ENCODE measurements at places on chromosomes 2 and 18.

GRCh38 chr2:108417254-108417653, 31.8 kb upstream of the GCC2 start:
- DNase-seq: no peak

DNA sequence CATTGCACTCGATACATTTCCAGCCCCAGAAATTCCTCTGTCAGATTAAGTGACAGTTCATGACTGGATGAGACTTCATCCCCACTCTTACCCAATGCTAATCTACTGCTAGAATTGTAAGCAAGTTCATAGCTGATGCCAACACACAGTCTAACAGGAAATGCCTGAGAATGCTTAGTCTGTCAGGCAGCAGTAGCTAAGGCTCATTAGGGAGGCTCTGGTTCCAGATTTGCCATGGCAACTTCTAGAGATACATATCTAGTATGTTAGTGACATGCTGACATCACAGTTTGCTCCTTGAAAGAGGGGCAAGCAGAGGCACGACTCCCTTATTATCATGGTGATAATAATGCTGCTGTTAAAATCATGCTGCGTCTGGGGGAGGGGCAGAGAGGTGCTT, 198.4 kb downstream of the RBM43 start:
- DNase-seq: no peak

- DNase-seq: no peak
Observed at GRCh38 chr2:183079139-183079775, 710 bp downstream of the DUSP19 start.

DNA sequence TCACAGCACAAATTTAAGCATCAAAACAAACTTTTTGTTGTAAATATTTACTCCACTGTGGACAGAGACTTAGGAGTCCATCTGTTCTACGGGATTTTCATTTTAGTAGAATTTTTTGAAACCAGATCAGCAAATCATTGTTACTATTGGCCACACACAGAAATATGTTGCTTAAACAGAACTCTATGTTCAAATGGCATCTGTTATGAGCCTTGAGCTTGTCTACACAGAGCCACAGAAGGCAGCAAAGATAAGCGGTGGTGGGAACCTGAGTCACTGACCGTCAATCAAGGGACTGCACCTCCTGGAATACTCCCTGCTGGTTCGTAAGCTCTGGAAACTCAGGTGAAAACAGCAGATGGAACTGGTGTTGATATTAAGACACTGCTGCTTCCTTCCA, 156.8 kb downstream of the TMEM200C start:
- DNase-seq: no peak

DNA sequence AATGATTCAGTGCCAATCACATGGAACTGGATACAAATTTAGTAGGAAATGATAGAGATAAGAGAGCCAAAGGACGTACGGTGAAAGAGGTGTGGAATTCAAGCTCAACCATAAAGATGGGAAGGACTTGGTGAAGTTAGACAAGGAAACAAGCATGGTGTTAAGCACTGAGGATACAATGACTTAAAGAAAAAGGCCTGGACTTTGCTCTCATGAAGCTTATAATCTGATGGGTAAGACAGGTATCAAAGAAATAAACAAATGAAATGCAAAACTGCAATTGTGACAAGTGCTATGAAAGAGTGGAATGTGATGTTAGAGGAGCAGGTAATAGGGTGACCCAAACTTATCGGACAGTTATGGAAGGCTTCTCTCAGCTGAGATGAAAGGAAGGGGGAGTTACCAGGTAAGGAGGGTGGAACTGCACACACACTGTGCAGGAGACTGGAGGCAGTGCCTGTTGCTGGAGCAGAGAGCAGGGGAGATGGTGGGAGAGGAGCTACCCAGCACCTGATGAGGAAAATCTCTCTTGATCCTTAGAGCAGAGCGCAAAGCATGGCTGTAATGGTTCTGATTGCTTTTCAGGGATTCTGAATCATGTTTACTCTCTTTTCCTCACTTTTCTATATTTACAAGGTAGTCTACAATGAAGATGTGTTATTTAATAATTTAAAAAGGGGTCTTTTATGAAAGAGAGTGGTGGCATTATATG, 107.6 kb upstream of the BZW1 start:
- DNase-seq: no peak

GRCh38 chr2:8248623-8248957, 433.3 kb upstream of the ID2 start:
- DNase-seq: no peak

DNA sequence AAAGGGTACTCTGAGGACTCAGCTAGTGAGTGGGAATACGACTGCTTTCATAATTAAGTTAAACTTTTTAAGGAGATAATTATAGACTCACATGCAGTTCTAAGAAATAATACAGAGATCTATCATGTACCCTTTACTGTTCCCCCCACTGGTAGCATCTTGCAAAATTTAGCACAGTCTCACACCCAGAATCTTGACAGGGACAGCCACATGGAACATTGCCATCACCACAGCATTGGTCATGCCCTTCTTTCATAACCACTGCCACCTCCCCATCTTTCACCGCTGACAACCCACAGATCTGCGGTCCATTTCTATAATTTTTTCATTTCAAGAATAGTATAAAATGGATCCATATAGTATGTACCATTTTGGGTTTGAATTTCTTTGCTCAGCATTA, 37.8 kb downstream of the ARHGEF4 start:
- DNase-seq: no peak

- DNase-seq: no peak
Observed at GRCh38 chr2:68284896-68285295, 32.6 kb upstream of the PPP3R1 start.

DNA sequence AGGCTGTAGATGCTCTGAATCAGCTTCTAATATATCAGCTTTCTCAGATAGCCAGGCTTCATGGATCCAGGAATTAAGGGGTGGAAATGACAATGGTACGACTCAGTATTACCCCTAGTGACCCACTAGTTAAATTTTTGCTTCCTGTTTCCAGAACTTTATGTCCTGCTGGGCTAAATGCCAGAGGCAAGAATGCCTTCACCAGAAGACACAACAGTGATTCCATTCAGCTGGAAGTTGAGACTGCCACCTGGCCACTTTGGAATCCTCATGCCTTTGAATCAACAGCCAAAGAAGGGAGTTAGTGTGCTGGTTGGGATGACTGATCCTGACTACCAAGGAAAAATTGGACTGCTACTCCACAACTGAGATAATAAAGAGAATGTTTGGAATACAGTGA, 239.1 kb downstream of the ASXL3 start:
- no peak for DNase-seq

DNA sequence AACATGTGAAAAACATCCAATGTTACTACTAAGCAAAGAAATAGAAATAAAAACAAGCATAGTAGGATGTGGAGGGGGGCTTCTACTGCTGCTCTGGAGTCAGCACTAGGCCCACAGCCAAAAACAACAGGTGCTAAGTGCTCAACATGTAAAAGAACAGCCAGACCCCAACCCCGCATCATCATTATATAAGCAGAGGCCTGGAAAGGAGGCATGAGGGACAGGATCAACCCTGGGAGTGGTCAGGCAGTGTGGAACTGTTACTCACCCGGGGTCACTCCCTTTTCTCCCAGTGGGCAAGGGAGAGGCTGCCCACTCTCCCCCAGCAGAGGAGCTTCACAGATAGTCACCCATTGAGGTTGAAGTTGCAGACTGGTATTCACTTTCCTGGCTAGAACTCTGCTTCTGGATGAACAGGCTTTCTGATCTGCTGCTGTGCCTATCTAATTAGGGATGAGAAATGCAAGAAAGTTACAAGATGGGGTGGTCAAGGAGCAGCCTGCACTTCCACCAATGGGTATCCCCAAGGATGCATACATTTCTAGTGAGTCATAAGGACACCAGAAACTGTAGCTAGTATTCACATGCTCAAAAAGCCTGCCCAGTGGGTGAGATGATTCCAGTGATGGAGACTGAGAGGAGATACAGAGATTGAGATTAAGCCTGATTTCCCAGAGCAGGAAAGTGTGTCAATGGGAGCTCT, 480.1 kb upstream of the TCF4 start:
- DNase-seq: no peak

DNA sequence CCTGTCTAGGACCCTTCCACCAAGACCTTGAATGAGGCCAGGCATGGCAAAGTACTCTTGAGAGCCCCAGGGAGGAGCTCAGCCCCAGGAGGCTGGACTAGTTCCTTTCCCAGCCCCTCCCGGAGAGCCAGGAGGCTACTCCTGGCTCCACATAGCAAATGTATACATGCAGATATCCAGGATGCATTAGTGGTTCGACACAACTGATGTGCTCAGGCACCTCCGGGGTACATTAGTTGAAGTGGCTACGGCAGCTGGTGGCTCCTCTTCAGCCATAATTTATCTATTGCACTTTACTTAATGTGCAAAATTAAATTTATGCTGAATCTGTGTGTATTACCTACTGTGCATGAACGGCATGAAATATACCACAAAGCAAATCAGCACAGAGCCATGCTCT, 182.8 kb upstream of the MEIS1 start:
- DNase-seq: no peak

DNA sequence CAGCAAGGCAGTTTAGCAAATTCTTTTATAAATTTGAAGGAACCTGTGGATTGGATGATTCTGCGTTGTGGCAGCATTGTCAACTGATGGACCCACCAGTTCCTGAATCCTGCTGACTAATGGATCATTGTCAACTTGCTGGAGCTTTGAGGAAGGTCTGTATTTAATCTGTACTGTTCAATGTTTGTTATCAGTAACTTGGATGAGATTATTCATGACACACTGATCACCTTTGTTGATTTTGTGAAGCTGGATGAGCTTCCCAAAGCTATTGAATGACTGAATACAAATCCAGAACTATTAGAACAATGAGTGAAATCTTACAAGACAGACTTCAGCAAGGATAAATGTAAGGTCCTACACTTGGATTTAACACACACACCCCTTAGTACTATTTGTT, 101.3 kb downstream of the AQP4 start:
- no peak for DNase-seq

DNA sequence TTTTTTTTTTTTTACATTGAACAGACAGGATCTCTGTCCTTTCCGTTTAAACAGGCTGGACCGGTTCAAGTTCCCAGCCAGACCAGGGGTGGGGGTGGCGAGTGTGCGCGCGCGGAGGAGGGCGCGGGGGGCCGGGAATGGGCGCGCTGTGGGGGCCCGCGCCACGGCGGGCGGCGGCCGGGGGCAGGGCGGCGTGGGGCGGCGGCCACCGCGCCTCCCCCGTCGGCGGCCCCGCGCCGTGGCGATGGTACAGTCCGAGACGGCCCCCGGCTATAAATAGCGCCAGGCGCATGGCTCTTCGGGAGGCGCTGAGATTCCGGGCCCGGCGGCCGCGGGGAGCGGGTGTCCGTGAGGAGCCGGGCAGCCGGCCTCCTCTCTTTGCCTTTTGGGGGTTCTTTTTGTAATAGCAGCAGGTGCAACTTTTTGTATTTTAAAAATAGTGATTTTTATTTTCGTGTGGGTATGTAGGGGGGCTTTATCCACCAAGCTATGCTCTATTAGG, 430 bp upstream of the CELF4 start:
- no peak for DNase-seq

GRCh38 chr2:176079831-176080539, 3.8 kb downstream of the EVX2 start:
- no peak for DNase-seq

DNA sequence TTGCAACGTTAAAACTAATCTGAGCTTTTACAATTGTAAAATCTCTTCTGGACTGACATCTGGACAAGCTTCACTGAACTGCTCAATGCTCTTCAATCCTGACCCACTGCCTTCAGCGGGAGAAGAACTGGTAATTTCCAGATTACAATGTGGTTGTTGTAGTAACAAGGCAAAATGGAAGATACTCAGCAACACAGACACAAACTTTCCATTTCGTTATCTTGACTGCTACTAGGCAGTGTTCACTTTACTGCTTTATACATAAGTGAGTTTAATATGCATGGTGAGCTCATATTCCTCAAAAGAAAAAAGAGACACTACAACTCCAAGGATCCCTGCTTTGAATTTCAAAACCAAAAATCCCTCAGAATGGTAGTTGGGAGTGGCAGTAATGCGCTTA, 51.9 kb downstream of the GRB14 start:
- DNase-seq: no peak

- DNase-seq: no peak
Observed at GRCh38 chr2:29723255-29724001, 198.0 kb downstream of the ALK start.

- DNase-seq: no peak
Observed at GRCh38 chr2:69774984-69775982, 33.3 kb downstream of the ANXA4 start.

DNA sequence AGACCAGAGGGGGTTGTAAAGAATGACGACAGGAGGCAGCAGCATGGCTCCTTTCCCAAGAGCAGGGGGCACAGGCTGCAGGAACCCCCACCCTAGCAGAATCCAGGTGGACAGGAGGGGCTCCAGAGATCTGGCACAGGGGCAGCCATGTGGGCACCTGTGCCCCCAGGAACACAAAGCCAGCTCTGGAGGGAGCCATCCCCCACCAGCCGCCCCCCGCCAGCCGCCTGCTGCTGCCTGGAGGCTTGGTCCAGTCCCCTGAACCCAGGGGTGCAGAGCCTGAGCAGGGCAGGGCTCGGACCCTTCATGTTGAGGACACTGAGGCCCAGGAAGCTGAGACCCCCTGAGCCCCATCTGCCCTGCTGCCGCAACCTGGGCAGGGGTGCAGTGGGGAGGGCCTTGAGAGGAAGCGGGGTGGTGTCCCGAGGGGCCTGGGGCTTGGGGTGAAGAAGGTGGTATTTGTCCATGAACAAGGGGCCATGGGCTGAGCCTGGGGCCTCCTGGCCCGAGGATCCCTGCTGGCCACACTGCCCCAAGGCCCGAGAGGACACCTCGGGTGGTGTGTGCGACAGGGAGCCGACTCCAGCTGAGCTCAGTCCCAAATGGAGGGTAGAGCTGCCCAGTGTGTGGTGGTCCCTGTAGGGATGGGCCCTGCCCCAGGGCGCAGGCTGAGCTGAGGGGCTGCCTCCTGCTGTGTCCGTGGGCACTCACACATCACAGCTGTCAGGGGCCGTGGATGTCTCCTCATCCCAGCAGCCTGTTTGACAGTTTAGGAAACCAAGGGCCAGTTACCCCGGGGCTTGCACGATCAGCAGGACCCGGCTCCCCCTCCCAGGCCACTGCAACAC, 39.8 kb upstream of the SNED1 start:
- DNase-seq: no peak

DNA sequence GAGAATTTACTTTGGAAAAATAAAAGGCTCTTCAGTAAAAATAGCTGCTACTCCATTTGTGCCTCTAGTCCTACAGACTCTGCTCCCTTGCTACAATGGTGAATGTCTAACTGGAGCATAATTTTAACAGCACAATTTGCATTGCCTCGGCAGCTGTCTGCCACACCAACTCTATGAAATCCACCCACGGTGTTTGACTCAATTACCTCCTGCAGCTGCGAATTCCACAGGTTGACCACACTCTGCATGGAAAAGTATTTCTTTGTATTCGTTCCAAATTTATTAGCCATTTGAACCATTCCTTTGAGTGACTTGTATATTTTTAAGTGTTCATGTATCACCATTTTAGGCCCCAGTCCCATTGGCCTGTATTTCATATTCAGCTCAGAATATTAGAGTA, 182.1 kb upstream of the CCDC68 start:
- DNase-seq: no peak

- no peak for DNase-seq
Observed at GRCh38 chr18:26566874-26567555, 18.7 kb upstream of the KCTD1 start.

GRCh38 chr2:207328944-207329386, 163.2 kb upstream of the KLF7 start:
- no peak for DNase-seq

All from stimulated activated CD8-positive, alpha-beta memory T cell treated with anti-CD3 and anti-CD28 coated beads, Interleukin-2, amount 100 ng/mL, for 1 hour (primary cell).